ENCODE measurements at places on chromosomes 1 and 21. TPM values are rescaled to one million over a fixed set of nuclear protein-coding genes. Genes with fewer than 3 reads are reported as not detected.

DNA sequence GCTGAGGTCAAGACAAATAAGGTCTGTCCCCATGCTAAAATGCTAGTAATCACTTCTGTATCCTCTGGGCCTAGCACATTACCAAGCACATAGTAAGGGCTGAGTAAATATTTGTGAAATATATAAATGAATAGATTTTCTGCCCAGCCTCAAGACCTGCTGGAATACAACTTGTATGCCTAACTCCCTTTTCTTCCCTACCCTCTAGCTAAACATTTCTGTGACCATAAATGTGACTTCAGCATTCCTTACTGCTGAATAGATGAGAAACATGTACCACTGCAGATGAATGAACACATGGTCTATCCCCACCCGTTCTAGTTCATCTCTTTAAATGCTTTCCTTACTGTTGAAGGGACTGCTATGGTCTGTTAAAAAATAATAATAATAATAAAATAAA lies 209.0 kb upstream of the HOOK1 start:
- H3K4me3 ChIP-seq = no peak overlapping the region
- no peaks in the 10 kb centered on the region for H3K27me3 ChIP-seq

DNA sequence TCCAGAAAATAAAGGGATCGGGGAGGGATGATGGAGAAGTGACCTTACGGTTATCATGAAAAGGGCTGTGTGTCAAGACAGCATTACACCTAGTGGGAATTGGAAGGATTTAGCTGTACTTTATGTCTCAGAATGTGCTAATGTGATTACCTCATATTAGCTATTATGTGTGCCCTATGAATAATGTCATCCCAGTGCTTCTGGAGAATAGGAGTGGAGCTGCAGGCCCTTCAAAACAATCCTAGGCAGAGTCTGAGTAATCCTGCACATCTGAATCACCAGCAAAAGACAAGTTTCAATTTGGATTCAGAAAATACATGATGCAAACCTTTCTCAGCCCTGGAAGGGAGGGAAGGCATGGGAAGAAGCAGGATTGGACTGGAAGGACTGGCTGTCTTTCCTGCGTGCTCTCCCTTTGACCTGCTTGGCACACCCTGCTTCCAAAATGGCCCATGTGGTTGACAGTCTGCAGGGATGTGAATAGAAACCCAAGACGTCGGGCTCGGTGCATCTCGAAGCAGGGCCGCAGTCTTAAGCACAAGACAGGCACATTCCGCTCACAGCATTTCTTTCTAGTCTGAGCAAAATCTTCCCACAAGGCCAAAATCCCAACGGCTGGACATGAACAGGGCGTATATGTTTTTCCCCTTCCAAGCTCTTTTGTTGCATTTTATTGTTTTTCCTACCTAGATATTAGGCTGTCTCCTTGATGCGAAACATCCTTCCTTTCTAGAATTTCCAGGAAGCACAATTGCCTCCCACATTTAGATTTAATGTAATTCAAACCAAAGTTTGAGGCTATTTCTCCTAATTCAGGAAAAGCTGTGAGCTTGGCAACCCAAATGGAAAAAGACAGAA lies 54.3 kb upstream of the TARBP1 start:
- no peak for DNase-seq
- H3K27me3 ChIP-seq = peaks cover 5% of the 10 kb centered on the region
- H3K36me3 ChIP-seq = no peaks in the 10 kb centered on the region
- no peak overlapping the region for H3K4me3 ChIP-seq
- H3K27ac ChIP-seq = no peak overlapping the region

GRCh38 chr1:50424884-50425375 lies 1.7 kb upstream of the DMRTA2 start:
- H3K4me3 ChIP-seq = peak overlapping the region; percentile 76
- peaks cover 82% of the 10 kb centered on the region for H3K27me3 ChIP-seq

Gene ANKRD65
- total RNA-seq = not detected

GRCh38 chr1:31583082-31583994 lies 7.0 kb downstream of the TINAGL1 start:
- peaks cover 7% of the 10 kb centered on the region for H3K4me1 ChIP-seq
- no peak for DNase-seq
- H3K27me3 ChIP-seq = peaks cover 6% of the 10 kb centered on the region
- H3K4me3 ChIP-seq = no peak overlapping the region
- no peaks in the 10 kb centered on the region for H3K36me3 ChIP-seq

DNA sequence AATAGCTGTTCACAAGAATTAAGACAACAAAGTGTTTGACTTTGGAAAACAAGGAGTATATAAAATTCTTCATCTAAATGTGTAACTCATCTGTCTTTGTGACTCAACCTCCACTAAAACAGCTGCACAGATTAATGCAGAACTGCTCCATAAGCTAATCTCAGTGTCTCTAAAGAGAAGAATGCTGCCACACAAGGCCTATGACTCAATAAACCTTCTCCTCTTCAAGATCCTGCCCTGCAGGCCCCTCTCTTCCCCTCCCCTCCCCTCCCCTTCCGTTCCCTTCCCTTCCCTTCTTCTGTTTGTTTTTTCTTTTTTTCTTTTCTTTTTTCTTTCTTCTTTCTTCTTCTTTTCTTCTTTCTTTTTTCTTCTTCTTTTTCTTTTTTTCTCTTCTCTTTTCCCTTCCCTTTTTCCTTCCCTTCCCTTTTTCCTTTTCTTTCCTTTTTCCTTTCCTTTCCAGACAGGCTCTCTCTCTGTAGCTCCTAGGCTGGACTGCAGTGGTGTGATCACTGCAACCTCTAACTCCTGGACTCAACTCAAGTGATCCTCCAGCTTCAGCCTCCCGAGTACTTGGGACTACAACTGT lies 1052.8 kb downstream of the BRINP3 start:
- peaks cover 3% of the 10 kb centered on the region for H3K36me3 ChIP-seq
- H3K27me3 ChIP-seq = no peaks in the 10 kb centered on the region
- H3K4me3 ChIP-seq = no peak overlapping the region
- DNase-seq = no peak
- no peaks in the 10 kb centered on the region for H3K4me1 ChIP-seq

DNA sequence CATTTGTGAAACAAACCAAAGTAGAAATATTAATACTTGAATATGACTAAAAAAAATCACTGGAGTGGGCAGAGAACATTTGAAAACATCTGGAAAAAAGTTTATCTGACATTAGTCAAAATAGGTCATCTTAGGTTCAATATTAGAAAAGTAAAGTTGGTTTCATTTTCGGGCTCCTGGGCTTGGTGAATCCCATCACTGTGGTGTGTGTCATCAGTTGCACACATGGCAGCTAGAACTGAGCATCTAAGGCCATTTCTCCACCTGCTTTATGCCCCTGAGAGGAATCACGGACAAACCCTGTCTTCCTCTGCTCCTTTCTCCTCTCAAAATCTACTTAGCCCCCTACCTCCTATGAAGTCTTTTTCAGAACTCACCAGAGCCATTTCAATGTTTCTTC lies 5.4 kb downstream of the HSD11B1 start:
- no peaks in the 10 kb centered on the region for H3K36me3 ChIP-seq
- no peaks in the 10 kb centered on the region for H3K27me3 ChIP-seq
- H3K27ac ChIP-seq = no peak overlapping the region
- no peak overlapping the region for H3K4me3 ChIP-seq
- H3K4me1 ChIP-seq = no peaks in the 10 kb centered on the region

- no peak overlapping the region for H3K27ac ChIP-seq
- H3K36me3 ChIP-seq = no peaks in the 10 kb centered on the region
- H3K27me3 ChIP-seq = peaks cover 5% of the 10 kb centered on the region
- peak; percentile 64 for DNase-seq
- H3K4me1 ChIP-seq = peaks cover 8% of the 10 kb centered on the region
These were observed 14.8 kb downstream of the ARHGEF16 start for GRCh38 chr1:3469104-3469848.

- no peak overlapping the region for H3K27ac ChIP-seq
- H3K4me1 ChIP-seq = no peaks in the 10 kb centered on the region
These were observed 16.4 kb upstream of the KCNN3 start for GRCh38 chr1:154886281-154887015.

GRCh38 chr1:19605967-19606366 lies 38.1 kb upstream of the NBL1 start:
- peaks cover 68% of the 10 kb centered on the region for H3K4me1 ChIP-seq
- peaks cover 54% of the 10 kb centered on the region for H3K36me3 ChIP-seq
- peak overlapping the region; percentile 70 for H3K27ac ChIP-seq
- DNase-seq = no peak
- H3K4me3 ChIP-seq = peak overlapping the region; percentile 13
- no peaks in the 10 kb centered on the region for H3K27me3 ChIP-seq

GRCh38 chr1:167864392-167865032 lies 49.4 kb downstream of the ADCY10 start:
- H3K36me3 ChIP-seq = no peaks in the 10 kb centered on the region
- no peaks in the 10 kb centered on the region for H3K4me1 ChIP-seq
- H3K4me3 ChIP-seq = no peak overlapping the region
- no peak overlapping the region for H3K27ac ChIP-seq
- DNase-seq = no peak

Gene RASSF5
- total RNA-seq = 229 TPM

GRCh38 chr1:100670083-100670482 lies 49.5 kb upstream of the VCAM1 start:
- no peaks in the 10 kb centered on the region for H3K4me1 ChIP-seq
- H3K27me3 ChIP-seq = peaks cover 2% of the 10 kb centered on the region
- H3K36me3 ChIP-seq = no peaks in the 10 kb centered on the region
- no peak overlapping the region for H3K4me3 ChIP-seq
- no peak for DNase-seq

DNA sequence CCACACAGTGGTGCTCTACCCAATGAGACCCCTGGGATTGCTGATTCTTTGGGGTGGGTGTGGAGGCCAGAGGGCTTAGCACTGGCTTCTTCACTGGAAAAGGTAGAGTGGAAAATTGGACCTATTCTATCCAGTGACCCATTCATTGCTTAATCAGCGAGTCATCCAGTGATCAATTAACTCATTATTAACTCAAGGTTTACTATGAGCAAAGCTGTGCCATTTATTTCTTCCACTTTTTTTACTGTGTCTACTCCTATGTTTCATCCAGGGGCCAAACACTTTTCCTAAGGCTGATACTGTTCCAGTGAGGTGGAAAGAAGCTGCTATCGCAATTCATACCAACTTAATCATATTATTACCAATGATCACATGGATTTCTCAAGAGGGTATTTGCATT lies 363.9 kb downstream of the RPS6KC1 start:
- no peaks in the 10 kb centered on the region for H3K4me1 ChIP-seq
- no peak for DNase-seq
- H3K27ac ChIP-seq = no peak overlapping the region
- H3K36me3 ChIP-seq = no peaks in the 10 kb centered on the region
- peaks cover 3% of the 10 kb centered on the region for H3K27me3 ChIP-seq
- no peak overlapping the region for H3K4me3 ChIP-seq

Gene RAB3B
- total RNA-seq = 0.05 TPM

Gene AVPR1B
- total RNA-seq = not detected

Gene OR6N1
- total RNA-seq = not detected

DNA sequence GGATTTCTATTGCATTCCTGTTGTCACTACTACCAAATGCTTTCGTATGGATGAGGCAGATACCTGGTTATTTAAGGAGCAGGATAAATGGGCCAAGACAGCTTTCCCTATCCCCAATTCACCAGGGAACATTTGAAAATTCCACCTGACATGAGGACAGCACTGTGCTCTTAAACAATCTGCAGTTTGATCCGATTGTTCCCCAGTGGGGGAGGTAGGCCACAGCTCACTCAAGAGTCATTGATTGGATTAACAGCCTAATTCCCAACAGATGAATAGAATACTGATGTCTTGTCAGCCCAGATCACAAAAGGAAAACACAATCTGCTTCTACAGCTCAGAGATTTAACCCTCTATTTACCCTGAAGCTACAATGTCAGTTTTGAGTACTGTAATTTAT lies 123.9 kb downstream of the LHX4 start:
- H3K4me3 ChIP-seq = no peak overlapping the region
- H3K27me3 ChIP-seq = no peaks in the 10 kb centered on the region
- no peak for DNase-seq
- no peak overlapping the region for H3K27ac ChIP-seq
- H3K4me1 ChIP-seq = peaks cover 2% of the 10 kb centered on the region

Gene SERPINC1
- not detected for total RNA-seq

Gene SPRR3
- total RNA-seq = not detected

DNA sequence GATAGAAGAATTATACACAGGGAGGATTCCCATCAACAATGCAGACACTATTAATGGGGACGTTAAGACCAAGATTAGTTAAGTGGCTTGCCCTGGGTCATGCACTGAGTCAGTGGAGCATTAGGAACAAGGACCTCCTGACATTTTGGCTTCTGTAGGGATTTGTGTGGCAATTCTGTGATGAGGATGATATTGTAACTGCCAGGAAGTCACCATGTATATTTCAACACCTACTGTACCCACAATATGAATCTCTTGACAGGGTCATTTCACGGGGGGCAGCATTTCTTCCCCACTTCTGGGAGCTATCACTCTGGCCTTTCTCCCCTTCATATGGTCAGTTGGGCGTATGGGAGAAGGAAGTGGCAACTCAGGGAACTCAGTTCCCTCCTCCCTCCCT lies 134.9 kb downstream of the RUNX1 start:
- DNase-seq = no peak
- H3K27ac ChIP-seq = no peak overlapping the region
- H3K36me3 ChIP-seq = peaks cover 46% of the 10 kb centered on the region

Gene C1orf94
- not detected for total RNA-seq

DNA sequence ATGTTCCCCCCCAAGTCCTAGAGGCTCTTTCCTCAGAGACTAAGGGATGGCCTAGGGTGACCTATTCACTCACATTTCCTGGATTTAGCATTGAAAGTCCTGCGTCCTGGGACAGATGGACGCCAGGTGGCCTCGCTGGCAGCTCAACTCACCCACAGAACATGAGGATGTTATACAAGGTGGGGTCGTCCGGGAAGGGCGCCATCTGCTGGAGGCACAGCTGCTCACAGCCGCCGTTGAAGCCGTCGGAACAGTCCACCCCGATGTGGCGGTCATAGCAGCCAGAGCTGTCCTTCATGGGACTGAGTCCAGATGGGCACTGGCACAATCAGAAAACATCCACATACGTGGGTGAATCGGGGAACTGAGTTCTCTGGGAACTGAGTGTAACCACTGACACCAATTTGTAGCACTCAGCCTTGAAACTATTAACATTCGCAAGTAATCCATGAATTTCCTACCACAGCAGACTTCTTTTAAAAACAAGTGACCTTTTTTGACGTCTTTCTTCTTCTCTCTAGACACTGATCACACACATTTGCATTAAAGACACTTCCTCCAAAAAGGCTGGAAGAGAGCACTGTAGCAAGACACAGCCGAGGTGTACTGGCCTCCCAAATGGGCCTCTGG lies 215.4 kb downstream of the ASTN1 start:
- H3K4me1 ChIP-seq = no peaks in the 10 kb centered on the region
- H3K4me3 ChIP-seq = no peak overlapping the region
- H3K36me3 ChIP-seq = no peaks in the 10 kb centered on the region
- no peak overlapping the region for H3K27ac ChIP-seq

Gene ATPAF1
- 27.8 TPM for total RNA-seq

GRCh38 chr1:16077406-16078245 lies 4.2 kb upstream of the FAM131C start:
- no peaks in the 10 kb centered on the region for H3K36me3 ChIP-seq
- DNase-seq = no peak
- H3K27me3 ChIP-seq = peaks cover 12% of the 10 kb centered on the region
- no peak overlapping the region for H3K4me3 ChIP-seq
- no peak overlapping the region for H3K27ac ChIP-seq

- peaks cover 10% of the 10 kb centered on the region for H3K36me3 ChIP-seq
- H3K4me3 ChIP-seq = no peak overlapping the region
- no peak overlapping the region for H3K27ac ChIP-seq
- no peaks in the 10 kb centered on the region for H3K27me3 ChIP-seq
- peaks cover 12% of the 10 kb centered on the region for H3K4me1 ChIP-seq
These were observed 160.3 kb downstream of the TGFBR3 start for GRCh38 chr1:91725618-91725988.

Gene LIN28A
- total RNA-seq = not detected

Measured in naive thymus-derived CD8-positive, alpha-beta T cell (primary cell).